ENCODE measurements at places on chromosomes 1 and 21.

DNA sequence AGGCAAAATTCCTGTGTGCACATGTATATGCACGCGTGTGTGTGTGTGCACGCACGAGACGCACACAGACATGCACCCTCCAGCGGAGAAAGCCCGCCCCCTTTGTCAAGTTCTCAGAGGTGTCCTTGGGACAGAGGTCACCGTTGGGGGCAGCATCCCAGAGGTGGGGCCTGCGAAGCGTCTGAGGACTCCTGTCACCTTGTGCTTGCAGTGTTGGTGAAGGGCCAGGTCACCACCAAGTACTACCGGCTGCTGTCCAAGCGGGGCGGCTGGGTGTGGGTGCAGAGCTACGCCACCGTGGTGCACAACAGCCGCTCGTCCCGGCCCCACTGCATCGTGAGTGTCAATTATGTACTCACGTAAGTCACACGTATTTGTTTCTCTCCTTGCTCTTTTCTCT lies 42.6 kb downstream of the SIM2 start:
- DNase-seq: no peak

- peak; percentile 12 for DNase-seq
Measured at GRCh38 chr1:208183977-208184911, 59.9 kb downstream of the PLXNA2 start.

GRCh38 chr1:109225308-109225707 lies 11.6 kb downstream of the SARS1 start:
- no peak for DNase-seq

DNA sequence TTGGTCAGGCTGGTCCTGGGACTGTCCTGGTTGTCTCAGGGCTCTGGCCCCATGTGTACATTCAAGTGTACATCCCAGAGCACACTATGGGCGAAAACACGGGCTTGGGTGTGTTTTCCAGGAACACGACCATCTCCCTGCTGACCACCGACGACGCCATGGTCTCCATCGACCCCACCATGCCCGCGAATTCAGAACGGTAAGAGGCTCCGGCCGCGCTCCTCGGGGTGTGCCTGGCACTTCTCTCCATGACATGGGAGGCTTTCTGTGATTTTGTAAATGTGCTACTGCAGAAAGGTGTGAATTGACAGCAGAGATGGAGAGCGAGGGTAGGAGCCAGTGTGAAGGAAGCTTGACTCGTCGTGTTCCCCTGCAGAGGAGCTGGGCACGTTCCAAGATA lies 34.4 kb downstream of the PDE9A start:
- no peak for DNase-seq

DNA sequence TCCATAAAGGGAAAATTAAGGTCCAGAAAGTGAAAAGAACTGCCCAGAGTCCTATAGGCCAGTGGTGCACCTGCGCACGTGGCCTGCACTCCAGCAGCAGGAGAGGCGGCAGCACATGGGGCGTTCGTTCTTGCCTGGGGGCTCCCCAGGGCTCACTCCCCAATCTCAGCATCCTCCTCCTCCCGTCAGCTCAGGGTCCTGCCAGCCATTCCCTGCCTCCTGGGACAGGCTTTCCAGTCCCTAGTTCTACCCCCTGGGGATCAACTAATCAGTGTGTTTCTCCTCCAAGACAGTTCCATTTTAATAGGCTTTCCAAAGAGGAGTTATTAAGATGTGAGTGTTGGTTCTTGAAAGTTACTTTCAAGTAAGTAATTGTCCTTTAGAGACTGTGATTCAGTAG lies 1.2 kb upstream of the A3GALT2 start:
- DNase-seq: no peak

DNA sequence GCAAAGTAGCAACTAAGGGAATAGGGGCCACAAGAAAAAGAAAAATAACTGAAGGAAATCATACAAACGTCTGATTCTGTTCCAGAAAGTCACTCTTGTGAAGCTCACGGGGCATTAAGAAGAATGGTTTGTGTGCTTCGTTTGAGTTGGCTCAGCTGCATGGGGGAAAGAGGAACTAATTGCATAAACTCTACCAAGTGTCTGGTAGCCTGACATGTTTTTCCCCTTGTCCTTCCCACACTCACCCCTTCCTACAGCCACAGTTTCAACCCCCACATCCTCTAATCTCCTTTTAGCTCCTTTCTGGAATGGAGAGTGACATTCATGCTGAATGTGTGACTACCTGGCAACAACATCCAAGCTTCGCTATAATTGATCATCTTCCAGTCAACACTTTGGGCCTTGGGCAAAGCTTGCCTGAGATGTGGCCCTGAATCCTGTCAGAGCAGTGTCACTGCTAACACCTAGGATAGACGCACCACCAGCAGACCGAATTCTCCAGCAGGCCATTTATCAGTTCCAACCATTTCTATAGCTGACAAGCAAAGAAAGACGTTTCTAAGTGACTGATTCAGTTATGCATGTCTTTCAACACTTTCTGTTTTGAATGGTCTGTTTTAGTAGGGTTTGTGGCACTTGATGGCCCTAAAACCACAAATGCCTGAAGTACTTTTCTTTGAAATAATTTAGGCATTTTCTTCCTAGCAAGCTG lies 439.6 kb downstream of the TTLL7 start:
- DNase-seq: no peak

- no peak for DNase-seq
Measured at GRCh38 chr1:193979219-193979618, 792.8 kb upstream of the B3GALT2 start.

GRCh38 chr1:183100361-183100974 lies 77.2 kb downstream of the LAMC1 start:
- no peak for DNase-seq

GRCh38 chr1:207112616-207113296 lies 8.7 kb downstream of the C4BPA start:
- no peak for DNase-seq

GRCh38 chr1:246519514-246519913 lies 12.4 kb upstream of the SMYD3 start:
- no peak for DNase-seq

DNA sequence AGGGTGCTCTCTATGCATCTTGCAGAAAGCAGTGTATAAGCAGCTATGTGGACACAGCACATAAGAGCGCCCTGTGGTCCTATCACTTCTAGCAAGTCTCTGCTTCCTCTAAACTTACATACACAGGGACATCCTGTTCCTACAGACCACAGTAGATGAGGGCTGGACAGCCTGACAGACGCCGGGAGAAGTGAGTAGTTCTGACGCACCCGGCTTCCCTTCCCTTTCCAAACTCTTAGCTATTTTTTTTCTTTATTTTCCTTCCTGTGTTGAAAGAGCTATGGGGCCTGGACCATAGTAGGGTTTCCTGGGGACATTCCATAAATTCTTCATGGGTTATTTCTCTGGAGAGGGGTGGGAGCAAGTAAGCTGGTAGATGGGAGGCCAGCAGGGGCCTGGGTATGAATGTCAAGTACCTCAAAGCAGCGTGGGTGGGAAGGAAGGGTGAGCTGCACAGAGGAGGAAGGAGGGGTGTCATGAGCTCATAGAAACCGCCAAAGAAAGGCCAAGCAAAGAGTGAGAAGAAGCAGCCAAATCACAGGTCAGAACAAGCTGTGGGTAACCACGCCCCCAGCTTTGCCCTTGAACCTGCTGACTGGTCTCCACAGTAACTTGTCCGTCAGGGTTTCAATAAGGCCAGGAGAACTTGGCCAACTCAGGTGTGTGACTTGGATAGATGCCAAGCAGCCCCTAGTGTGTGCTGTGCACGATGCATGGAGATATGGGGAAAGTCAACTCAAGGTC lies 36.6 kb downstream of the PLXNA2 start:
- DNase-seq: no peak

DNA sequence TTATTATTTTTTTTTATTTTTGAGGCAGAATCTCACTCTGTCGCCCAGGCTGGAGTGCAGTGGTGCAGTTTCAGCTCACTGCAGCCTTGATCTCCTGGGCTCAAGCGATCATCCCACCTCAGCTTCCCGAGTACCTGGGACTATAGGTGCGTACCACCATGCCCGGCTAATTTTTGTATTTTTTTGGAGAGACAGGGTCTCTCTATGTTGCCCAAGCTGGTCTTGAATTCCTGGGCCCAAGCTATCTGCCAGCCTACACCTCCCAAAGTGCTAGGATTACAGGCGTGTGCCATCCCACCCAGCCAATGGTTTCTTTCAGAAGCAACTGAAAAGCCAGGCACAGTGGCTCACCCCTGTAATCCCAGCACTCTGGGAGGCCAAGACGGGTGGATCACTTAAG lies 2.3 kb downstream of the KRTCAP2 start:
- no peak for DNase-seq

GRCh38 chr1:44355582-44356305 lies 687 bp upstream of the ERI3 start:
- no peak for DNase-seq

DNA sequence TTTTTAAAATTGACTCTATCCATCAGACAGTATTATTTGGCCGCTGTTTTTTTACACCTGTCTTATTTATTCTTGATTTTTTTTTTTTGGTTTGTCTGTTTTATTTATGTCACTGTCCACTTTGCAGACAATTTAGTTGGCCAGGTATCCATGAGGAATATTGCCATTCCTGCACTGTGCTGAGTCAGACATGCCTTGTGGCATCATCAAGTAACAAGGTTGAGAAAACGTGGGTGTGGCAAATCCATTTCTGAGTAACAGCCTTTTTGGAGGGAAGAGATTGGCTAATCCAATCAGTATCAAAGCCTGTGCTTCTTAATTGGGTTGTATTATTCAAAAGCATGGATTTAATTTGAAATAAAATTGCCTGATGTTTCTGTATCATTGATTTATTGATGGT lies 463.1 kb downstream of the USP25 start:
- DNase-seq: no peak
